ENCODE measurements at places on chromosomes 1 and 21.

GRCh38 chr21:29017639-29018237, 1.4 kb downstream of the RWDD2B start:
- DNase-seq: no peak

DNA sequence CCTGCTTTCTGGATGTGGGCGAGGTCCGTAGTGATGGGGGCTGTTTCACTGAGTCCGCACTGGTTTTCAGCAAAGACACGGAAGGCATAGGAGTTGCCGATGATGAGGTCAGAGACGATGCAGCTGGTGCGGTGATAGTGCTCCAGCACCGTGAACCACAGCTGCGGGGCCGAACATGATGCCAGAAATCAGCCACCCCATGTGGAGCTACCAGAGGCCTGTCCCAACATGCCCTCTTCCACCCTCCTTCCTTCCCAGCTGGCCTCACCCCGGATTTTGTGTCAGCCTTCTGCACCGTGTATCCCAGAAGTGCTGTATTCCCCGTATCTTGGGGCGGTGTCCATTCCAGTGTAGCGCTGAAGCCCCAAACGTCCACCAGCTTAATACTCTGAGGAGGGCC, 10.0 kb downstream of the MYBPHL start:
- DNase-seq: no peak

GRCh38 chr21:46154155-46154954, 1.0 kb downstream of the FTCD start:
- DNase-seq: no peak

DNA sequence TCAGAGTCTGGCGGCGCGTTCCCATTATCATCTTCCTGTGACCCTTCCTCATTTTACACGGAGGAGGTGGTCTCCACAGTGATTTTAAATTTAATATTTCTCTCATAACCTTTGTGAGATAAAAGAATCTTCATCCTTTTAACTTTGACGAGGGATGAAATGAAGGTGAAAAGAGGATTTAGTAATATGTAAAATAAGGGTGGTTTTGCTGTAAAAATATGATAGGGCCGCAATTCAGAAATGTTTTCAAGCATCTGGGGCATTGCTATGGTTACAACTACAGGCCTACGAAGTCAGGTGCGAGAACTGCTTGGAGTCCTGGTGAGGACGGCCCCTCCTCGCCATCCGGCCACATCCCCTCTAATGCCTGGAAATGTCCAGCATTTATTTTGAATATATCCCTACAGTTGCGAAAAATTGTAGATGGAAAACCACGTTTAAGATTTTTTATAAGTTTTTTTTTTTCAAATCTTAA, 422 bp upstream of the RSBN1 start:
- DNase-seq: peak; percentile 40

- DNase-seq: no peak
Measured at GRCh38 chr1:101073836-101074235, 48.3 kb upstream of the DPH5 start.

DNA sequence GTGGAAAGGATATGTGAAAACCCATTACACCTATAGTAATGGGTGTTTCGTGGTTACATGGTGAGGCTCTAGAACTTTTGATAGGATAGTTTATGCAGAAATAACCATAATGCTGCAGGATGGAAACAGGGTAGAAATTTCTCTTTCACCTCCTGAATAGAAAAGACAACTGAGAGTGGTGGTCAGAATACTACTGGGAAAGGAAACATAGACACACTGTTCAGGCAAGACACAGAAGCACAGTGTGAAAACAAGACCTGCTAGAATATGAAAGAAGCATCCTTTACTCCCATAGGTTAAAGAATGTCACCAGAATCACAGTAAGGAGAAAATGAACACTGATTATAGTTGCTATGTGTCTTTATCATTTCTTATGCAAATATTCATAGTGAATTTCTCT, 496.6 kb downstream of the DPYD start:
- DNase-seq: no peak

DNA sequence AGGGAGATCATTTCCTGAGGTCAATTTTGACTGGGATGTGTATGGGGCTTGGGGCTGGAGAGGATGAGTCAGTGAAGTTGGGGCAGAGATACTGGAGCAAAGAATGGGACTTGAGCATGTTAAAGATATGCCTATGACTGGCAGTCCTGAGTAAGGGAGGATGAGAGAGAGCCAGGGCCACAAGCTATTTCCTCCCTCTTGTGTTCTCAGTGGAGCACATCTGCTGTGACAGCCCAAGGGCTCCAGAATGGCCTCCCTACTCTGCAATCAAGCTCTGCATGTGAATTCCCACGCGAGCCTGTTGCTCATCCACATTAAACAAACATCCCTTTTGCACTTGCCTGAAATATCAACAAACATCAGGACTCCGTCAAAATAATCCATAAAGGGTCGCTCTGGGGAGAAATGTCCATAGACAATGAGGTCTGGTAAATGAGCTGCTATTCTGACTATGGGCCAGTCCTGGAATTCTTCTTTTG, 9.2 kb downstream of the ADCY10 start:
- no peak for DNase-seq
